Daoy (cell line): ENCODE measurements at places on chromosomes 12 and 14. TPM values are rescaled to one million over a fixed set of nuclear protein-coding genes. Genes with fewer than 3 reads are reported as not detected.

GRCh38 chr12:26937443-26937862, 328 bp downstream of the INTS13 start:
- DNase-seq: no peak

- DNase-seq: peak; percentile 60
These were observed 789.6 kb downstream of the NRXN3 start for GRCh38 chr14:78959674-78960264.

- no peak for DNase-seq
These were observed 156.5 kb upstream of the MYL2 start for GRCh38 chr12:111076611-111077451.

GRCh38 chr14:54638135-54638446, 71.2 kb downstream of the SAMD4A start:
- peak; percentile 95 for DNase-seq

DNA sequence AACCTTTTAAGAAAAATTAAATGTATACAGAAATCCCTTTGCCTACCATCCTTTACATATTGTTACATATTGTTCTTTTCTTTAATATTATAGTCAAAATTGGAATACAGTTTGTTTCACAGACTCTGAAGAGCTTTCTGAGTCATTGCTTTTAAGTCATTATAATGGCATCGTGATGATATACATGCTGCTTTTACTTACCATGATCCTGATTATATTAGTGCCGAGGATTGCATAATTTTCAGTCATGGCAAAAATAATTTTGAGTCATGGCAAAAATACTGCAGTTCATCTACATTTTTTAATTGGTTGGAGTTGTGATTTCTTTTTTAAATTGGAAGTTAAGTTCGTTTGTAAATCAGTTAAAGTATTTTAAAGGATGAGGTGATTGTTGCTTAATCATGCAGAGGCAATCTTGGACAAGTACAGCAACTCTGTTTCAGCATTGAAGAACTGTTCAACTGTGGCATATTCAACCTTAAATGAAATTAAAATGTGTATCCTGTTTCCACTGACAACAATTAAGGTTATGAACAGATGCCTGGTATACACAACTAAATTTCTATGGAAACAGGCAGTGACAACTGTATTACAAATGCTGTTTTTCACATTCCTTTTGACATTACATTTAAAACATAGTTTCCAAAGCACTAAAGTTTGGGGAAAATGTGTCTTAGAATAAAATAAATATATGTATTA, 142.3 kb downstream of the PCNX1 start:
- DNase-seq: no peak

Gene RHEBL1
- total RNA-seq: 6.3 and 11.0 TPM in 2 replicates

DNA sequence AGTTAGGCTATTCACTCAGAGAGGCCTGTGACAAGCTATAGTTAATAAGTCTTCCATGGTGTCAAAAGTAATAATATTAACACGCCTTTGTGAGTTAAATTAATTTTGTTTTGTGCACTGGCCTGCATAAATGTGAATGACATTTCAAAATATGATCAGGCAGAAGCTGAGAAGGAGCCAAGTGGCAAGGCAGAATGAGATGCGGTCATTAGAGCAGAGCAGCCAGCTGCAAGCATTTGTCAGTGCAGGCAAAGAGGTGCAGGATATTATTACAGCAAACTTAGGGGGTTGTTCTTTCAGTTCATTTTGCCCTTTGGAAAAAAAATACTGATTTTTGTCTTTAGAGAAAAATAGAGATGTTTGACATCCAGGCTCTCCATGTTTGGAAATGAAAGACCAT, 364.5 kb downstream of the PAWR start:
- no peak for DNase-seq

- DNase-seq: no peak
These were observed 197.1 kb upstream of the FOXN3 start for GRCh38 chr14:89614009-89614691.

DNA sequence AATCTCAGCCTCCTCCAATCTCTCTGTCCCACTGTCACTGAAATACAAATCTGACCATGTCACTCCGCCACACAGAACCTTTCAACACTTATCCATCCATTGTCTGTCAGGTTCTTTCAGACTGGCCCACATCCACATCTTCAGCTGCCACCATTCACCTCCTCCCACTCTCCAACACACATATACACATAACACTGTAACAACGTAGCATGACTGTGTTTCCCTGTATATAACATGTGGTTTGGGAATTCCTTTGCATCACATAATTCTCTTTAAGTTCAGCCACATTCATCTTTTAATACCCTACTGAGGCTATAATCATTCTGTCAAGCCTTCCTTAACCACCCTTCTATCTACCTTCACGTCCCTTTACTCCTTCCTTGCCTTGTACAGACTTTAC, 99.2 kb downstream of the PPP2R5E start:
- no peak for DNase-seq

Gene RTL1
- total RNA-seq: not detected in 2 replicates

DNA sequence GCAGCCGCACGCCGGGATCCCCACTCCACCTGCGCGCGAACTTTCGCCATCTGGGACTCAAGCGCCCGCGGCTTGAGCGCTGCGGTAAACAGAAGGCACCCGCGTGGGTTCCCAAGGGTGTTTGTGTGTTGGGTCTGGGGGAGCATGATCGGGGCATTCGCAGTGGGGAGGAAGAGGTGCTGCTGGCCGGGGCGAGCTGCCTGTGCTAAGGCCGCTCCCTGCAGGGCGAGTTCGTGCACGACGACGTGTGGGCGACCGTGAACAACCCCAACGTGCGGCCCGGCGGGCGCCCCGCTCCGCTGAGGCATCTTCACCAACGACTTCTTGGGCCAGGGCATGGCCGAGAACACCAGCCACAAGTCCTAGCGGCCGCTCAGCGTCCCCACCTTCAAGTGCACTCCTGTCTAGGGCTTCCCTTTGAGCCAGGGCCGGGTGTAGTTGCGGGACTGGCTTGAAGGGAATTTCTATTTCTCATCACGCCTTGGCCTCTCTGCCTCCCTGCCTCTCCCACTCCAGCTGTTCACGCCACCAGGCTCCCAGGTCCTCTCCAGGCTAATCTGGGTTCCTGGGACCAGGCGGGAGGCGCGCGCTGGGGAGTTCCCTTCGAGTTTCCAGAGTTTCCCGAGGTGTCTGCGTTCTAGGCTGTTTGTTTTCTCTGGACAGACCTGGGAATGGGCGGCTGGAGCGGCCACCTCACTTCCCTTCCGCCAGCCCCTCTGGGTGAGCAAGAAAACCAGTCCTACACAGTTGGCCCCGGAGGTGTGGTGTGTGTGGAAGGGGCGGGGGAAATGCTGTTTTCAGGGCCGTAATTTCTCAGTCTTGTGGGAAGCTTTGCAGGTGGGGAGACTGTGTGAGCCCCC, 417.8 kb upstream of the TMTC1 start:
- DNase-seq: no peak

DNA sequence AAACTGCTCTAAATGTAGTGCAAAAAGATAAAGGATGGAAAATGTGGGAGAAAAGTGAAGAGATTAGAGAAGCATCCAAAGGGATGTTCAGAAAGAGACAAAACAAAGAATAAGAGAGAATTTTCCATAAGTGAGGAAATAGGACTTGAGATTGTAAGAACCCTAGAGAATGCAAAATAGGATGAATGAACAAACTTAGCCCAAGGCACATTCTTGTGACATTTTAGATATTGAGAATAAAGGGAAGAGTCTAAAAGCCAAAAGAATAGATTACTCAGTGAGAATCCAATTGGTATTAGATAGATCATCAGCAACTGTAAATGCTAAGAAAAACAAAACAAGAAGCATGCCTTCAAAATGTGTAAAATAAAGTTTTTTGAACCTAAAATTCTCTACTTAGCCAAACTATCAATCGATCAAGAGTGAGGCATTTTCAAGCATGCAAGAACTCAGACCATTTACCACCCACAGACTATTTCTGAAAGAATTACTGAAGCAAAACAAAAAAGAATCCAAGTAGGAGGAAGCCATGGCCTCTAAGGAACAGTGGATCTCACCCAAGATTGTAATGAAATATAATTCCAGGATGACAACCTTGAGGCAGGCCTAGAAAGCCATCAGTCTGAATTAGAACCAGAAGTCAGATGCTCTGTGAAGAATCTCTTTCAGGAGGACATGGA, 33.5 kb downstream of the DYRK2 start:
- DNase-seq: no peak

DNA sequence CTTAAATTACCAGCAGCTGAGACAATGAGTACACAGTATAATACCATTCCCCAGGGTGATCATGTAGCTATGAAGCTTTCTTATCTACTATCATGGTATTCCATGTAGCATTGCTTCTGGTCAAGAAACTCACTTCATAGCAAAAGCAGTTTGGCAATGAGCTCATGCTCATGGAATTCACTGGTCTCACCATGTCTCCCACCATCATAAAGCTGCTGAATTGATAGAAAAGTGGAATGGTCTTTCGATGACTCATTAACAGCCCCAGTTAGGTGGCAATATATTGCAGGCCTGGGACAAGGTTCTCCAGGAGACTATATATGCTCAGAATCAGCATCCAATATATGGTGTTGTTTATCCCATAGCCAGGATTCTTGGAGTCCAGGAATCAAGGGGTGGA, 553.7 kb downstream of the FOXG1 start:
- peak; percentile 54 for DNase-seq

Gene GUCY2C
- not detected in 2 replicates for total RNA-seq

Gene DCN
- 0.06 TPM in 1 of 2 replicates, not detected in the other for total RNA-seq

Gene LAG3
- total RNA-seq: 0.33 TPM in 1 of 2 replicates, not detected in the other

GRCh38 chr12:49529414-49529813, 9.4 kb upstream of the KCNH3 start:
- no peak for DNase-seq

Gene NPAS3
- total RNA-seq: 1.5 and 1.9 TPM in 2 replicates

Gene CIDEB
- 0.06 TPM in 1 of 2 replicates, not detected in the other for total RNA-seq

Gene KCNH3
- 0.40 TPM in 1 of 2 replicates, not detected in the other for total RNA-seq

Gene KRT6C
- total RNA-seq: not detected in 2 replicates

DNA sequence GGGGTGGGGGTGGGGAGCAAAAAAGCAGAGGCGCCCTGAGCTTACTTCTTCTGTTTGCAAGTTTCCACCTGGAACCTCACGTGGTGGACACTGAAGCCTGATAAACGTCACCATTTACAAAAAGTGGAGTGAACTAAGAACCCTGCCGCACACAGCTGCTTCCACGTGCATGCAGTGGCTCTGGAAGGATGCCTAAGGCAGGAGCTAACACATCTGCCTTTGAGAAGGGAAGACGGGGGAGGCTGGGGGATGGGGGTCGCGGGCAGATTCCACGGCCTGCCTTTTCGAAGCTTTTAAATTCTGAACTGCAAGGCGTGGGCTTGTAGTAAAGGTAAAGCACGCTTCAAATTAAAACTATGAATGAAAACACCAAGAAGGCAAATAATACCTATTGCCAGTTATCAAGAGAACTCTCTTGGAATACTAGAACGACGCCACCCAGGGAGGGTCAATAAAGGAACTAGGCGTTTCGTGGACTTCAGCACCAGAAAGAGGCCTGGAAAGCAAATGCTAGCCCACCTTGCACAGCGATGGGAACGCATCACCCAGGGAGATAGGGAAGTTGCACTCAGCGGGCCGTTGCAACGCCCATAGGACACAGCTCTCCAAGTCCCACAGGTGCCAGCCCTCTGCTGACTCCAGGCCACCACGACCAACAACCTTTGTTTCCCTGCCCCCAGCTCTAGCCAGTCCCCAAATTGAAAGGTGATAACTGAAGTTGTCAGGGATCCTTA, 61.8 kb downstream of the TESC start:
- no peak for DNase-seq

DNA sequence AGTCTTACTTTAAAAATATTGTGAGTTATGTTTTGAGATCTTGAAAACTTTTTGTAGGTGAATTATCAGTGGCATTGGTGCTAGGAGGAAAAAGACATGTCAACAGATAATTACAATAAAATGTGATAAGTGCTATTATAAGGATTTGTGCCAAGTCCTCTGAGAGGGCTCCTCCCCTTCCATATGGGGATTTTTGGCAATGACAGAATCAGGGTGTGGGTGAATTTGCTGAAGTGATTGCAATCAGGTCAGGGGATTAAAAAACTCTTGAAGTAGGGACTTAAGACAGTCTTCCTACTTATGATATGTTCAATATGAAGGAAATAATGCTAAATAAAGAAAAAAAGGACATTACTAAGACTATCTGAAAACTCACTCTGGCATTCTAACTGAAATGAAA, 122.5 kb downstream of the SLC15A5 start:
- no peak for DNase-seq

Gene OVCH1
- total RNA-seq: not detected in 2 replicates

Gene GNG2
- 8.6 and 10.2 TPM in 2 replicates for total RNA-seq

DNA sequence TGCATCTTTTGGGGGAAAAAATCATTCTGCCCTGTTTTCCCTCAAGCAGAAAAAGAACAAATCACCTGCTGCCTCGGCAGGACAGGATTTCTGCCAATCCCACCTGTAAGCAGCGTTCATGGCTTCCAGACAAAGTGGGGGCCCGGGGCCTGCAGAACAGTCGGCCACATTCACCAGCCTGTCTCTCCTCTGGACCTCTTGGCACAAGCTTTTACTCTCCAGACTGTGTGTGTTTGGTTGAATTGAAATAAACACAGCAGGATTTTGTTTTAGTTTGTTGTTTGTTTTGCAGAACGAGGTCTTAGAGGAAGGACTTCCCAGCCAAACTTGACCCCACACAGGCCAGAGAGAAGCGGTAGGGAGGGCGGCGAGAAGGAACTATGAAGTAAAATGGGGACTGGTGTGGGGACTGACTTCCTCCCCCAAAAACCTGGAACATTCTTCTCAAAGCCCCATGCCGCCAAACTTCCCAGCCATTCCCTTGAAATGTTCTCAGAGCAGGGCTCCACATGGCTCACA, 41.7 kb upstream of the FOS start:
- DNase-seq: no peak

Gene LHX5
- 0.09 and 0.46 TPM in 2 replicates for total RNA-seq

Gene LIN7A
- total RNA-seq: 0.12 and 1.3 TPM in 2 replicates

Gene SERPINA12
- total RNA-seq: not detected in 2 replicates

DNA sequence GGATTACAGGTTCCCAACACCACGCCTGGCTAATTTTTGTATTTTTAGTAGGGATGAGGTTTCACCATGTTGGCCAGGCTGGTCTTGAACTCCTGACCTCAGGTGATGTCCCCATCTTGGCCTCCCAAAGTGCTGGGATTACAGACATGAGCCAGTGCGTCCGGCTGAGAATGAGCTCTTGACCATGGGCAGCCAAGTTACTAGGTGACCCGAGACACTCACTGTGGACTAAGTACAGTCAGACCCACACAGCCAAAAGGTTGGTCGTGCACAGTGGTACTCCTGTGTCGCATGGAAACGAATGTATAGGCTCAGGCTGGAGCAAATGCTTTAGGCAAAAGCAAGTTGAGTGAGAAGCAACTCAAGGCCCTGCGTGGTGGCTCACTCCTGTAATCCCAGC, 21.0 kb downstream of the DLK1 start:
- no peak for DNase-seq

Gene GPR162
- 0.74 and 0.92 TPM in 2 replicates for total RNA-seq

DNA sequence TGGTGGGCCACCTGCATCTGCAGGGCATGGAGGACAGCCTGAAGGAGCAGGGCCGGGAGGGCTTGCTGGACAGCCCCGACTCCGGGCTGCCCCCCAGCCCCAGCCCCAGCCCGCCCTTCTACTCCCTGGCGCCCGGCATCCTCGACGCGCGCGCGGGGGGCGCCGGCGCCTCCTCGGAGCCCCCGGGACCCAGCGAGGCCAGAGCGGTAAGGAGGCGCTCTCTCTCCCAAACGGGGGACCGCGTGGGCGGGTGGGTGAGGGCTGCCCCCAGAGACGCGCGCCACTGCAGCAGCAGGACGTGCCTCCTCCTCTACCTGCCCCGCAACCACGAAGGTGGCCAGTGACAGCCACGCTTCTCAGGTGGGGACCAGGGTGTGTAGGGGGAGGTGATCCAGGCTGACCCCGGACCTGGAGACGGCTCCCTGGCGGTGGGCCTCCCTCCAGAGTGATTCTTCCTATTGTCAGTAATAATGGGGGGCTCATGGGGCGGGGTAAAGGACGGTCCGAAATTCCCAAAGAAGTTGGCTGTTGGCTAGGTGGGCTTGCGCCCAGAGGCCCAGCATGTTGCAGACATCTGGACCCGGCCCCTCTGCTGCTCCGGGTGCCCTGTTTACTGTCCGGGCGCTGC, 652 bp downstream of the RFLNA start:
- no peak for DNase-seq
